ENCODE measurements at places on chromosomes 2 and 18. TPM values are rescaled to one million over a fixed set of nuclear protein-coding genes. Genes with fewer than 3 reads are reported as not detected.

The CRYGD gene
- not detected for total RNA-seq

The RTP5 gene
- total RNA-seq: not detected

The IL18R1 gene
- total RNA-seq: not detected

The MRPL33 gene
- 67.0 TPM for total RNA-seq

The SNTG2 gene
- total RNA-seq: 0.36 TPM

The FOSL2 gene
- total RNA-seq: 2.9 TPM

The PDE11A gene
- 0.23 TPM for total RNA-seq
